ENCODE measurements at places on chromosomes 16 and 17. TPM values are rescaled to one million over a fixed set of nuclear protein-coding genes. Genes with fewer than 3 reads are reported as not detected.

OTOP3 gene
- not detected for total RNA-seq

GPR139 gene
- not detected for total RNA-seq

NPEPPS gene
- 97.6 TPM for total RNA-seq

CPNE7 gene
- total RNA-seq, result not detected

ABCC11 gene
- total RNA-seq, result not detected

FBXL16 gene
- total RNA-seq, result 0.23 TPM

SULT1A2 gene
- total RNA-seq, result 3.8 TPM

TTYH2 gene
- 16.7 TPM for total RNA-seq

CPD gene
- 37.1 TPM for total RNA-seq

ARL4D gene
- 16.2 TPM for total RNA-seq

KRTAP4-5 gene
- total RNA-seq, result not detected

SLC38A7 gene
- total RNA-seq, result 18.8 TPM

HAP1 gene
- total RNA-seq, result not detected

RPAIN gene
- total RNA-seq, result 28.3 TPM

PRSS27 gene
- total RNA-seq, result 0.37 TPM

JMJD8 gene
- total RNA-seq, result 55.7 TPM

COX6A2 gene
- 1,072 TPM for total RNA-seq

TBC1D3G gene
- not detected for total RNA-seq

HBZ gene
- total RNA-seq, result not detected

ADAP2 gene
- 11.9 TPM for total RNA-seq

CTNS gene
- 7.7 TPM for total RNA-seq

HS3ST2 gene
- 0.24 TPM for total RNA-seq

SLC5A11 gene
- total RNA-seq, result not detected

LGALS9C gene
- not detected for total RNA-seq

PKMYT1 gene
- total RNA-seq, result not detected

CACNG1 gene
- not detected for total RNA-seq

LPO gene
- not detected for total RNA-seq

CTRB1 gene
- total RNA-seq, result not detected

RAB34 gene
- total RNA-seq, result 60.8 TPM

FLOT2 gene
- total RNA-seq, result 71.6 TPM

ANKRD40CL gene
- not detected for total RNA-seq

TEX14 gene
- 0.57 TPM for total RNA-seq

CD79B gene
- 1.8 TPM for total RNA-seq

RCVRN gene
- 1.4 TPM for total RNA-seq

GP1BA gene
- not detected for total RNA-seq

FOXJ1 gene
- not detected for total RNA-seq

PPM1E gene
- total RNA-seq, result 0.78 TPM

FBXO39 gene
- total RNA-seq, result 0.20 TPM

BMERB1 gene
- total RNA-seq, result 74.7 TPM

TEKT3 gene
- total RNA-seq, result 0.53 TPM

GLIS2 gene
- 34.6 TPM for total RNA-seq

MT1F gene
- total RNA-seq, result 3.5 TPM

RGS9 gene
- total RNA-seq, result 7.9 TPM

OR1A1 gene
- not detected for total RNA-seq

DNAI2 gene
- total RNA-seq, result 0.33 TPM

HCRT gene
- total RNA-seq, result not detected

HS3ST3A1 gene
- total RNA-seq, result 6.7 TPM

ABCA9 gene
- total RNA-seq, result 28.7 TPM

MPV17L gene
- total RNA-seq, result 7.2 TPM

NPIPA2 gene
- total RNA-seq, result 3.0 TPM

DNAH9 gene
- not detected for total RNA-seq

Measured in right cardiac atrium (tissue), 5 donors.